ENCODE measurements at places on chromosomes 12 and 14.

GRCh38 chr12:130026608-130027176 is 122.9 kb upstream of the TMEM132D start:
- DNase-seq = no peak

DNA sequence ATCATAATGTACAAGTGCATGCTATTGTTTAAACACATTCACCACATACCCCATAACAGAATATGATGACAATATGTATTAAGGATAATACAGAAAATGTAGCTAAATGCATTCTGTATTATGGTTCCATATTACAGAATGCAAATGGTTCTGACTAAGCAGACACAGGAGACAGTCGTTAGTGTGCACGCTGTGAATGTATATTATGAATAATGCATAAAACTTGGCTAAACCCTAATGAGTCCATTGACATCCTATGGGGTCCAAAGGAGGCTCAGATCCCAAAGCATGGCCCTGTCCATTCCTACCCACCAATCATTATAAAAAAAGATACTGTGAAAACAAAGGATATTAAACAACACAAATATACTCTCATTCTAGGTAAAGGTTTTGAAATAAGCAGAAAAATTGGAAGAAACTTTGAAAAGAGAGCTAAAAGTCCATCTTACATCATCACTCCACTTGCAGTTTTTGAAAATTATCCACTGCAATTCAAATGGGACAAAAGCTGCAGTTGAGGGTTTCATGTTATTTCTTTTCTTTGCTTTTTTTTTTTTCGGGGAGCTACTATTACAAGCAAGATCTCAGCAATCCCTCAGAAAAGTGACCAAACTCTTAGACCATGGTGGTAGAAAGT is 415.1 kb downstream of the BCAT1 start:
- DNase-seq = no peak

DNA sequence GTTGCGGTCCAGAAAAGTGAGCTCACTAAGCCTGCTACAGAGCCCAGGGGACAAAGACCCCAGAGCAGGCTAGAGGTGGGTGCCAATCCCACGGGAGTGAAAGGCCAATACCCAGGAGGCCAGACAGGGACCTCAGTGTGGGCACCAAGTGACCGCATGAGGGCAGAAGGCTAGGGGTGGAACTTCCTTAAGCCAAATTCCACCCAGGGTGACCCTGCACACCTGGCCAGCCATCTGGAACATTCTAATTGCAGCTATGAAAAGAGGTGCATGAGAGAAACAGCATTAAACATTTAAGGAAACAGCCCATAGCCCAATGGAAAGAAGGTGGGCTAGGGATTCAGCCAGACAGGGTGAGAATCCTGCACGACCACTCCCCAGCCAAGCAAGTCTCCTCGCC is 19.4 kb downstream of the GLTP start:
- no peak for DNase-seq

DNA sequence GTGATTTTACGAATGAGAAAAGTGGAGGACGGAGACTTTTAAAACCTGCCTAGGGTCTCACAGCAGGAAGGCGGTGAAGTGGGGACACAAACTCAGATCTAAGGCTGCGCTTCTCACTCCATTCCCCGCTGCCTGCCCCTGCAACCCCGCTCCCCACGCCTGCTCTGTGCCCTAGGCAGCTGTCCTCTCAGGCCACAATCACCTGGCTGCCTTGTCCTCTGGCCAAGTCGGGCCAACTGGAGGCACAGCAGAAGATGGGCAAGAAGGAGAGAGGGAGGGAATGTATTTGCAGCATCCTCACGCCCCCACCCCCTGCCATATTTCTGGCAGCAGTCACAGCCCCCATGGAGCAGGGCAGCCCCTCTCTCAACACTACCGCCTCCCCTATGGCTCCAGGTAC is 94.9 kb downstream of the CHGA start:
- no peak for DNase-seq

- DNase-seq = no peak
Observed at GRCh38 chr14:67428501-67429031, 16.6 kb upstream of the PLEK2 start.

DNA sequence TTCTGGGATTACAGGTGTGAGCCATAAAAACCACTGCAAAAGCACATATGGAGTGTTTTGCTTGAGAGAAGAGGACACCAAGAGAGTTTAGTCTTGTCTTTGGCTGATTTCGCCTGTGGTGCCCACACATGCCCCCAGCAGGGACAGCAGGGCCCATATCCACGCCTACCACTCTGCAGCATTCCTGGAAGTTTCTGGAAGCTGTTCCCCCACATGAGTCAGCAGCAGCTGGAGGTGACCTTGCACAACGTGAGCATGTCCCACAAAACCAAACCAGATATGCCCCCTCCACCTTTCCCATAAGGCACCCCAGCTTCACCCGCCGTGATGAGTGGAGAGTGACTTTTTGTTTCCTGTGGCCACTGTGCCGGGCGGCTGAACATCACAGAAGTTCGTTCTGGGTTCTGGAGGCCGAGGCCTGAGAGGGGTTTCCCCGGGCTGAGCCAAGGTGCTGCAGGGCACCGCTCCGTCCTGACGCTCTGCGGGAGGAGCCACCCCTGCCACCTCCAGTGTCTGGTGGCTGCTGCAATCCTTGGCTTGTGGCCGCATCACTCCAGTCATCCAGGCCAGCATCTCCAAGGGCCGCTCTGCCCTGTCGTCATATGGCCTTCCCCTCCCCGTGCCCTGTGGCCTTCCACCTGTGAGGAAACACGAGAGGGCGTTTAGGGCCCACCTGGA is 4.7 kb downstream of the ASPG start:
- DNase-seq = no peak

DNA sequence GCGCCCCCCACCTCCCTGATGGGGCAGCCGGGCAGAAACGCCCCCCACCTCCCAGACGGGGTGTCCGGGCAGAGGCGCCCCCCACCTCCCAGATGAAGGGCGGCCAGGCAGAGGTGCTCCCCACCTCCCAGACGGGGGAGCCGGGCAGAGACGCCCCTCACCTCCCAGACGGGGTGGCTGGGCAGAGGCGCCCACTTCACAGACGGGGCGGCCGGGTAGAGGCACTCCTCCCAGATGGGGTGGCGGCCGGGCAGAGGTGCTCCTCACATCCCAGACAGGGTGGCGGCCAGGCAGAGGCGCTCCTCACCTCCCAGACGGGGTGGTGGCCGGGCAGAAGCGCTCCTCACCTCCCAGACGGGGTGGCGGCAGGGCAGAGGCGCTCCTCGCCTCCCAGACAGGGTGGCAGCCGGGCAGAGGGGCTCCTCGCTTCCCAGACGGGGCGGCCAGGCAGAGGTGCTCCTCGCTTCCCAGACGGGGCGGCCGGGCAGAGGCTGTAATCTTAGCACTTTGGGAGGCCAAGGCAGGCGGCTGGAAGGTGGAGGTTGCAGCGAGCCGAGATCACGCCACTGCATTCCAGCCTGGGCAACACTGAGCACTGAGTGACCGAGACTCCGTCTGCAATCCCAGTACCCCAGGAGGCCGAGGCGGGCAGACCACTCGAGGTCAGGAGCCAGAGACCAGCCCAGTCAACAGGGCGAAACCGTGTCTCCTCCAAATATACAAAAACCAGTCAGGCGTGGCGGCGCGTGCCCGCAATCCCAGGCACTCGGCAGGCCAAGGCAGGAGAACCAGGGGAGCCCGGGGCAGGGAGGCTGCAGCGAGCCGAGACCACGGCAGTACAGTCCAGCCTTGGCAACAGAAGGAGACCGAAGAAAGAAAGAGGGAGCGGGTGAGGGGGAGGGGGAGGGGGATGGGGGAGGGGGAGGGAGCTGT is 12.9 kb upstream of the PXN start:
- no peak for DNase-seq

DNA sequence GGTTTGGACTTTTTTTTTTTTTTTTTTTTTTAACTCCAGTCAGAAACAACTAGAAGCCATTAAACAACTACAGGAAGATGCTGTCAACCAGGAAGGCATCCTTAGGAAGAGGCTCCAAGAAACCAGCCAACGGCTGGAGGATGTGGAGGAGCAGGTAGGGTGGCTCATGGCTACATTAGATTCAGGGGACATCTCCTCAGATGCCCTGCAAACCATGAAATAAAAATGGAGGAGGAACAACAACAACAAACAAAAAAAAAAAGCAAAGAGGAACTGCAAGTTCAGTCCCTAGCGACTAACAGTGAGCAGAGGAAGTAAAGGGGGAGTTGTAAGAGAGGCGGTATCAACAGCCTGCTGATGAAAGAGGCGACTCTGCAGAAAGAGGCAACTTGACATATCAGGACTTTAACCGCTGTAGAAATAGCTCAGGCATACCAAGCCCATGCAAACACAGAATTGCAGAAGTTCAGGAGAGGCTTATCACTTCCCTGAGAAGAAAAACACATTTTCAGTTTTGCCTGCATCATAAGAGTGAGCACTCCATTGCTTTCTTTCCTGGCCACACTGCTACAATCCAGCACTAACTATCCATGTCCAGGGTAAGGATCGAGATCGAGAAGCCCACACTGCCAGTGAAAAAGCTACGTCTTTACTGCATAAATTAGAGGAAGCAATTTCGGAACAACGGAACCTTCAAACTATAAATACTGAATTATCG is 103.5 kb upstream of the BCAT1 start:
- DNase-seq = no peak

- no peak for DNase-seq
Observed at GRCh38 chr12:18382236-18382885, 121.0 kb downstream of the PIK3C2G start.

- no peak for DNase-seq
Observed at GRCh38 chr14:103741876-103742275, 26.3 kb downstream of the ZFYVE21 start.

GRCh38 chr12:7004287-7004803 is 13.9 kb downstream of the LPCAT3 start:
- no peak for DNase-seq

DNA sequence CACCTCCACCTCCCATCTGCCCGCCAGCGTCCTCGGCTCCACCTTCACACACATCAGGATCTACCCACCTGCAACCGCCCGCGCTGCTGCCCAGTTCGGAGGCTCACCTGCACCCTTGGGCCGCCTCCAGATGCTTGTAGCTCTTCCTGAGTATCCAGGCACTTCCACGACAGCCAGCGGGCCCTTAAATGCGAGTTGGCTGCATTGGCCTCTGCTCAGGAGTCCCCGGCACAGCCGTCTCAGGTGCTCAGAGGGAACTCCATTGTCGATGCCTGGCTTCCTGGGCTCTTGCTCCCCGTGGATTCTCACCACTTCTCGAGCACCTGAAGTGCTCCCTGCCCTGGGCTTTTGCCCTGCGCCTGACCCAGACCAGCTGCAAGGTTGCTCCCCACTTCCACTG is 21.9 kb upstream of the CDCA4 start:
- DNase-seq = no peak

DNA sequence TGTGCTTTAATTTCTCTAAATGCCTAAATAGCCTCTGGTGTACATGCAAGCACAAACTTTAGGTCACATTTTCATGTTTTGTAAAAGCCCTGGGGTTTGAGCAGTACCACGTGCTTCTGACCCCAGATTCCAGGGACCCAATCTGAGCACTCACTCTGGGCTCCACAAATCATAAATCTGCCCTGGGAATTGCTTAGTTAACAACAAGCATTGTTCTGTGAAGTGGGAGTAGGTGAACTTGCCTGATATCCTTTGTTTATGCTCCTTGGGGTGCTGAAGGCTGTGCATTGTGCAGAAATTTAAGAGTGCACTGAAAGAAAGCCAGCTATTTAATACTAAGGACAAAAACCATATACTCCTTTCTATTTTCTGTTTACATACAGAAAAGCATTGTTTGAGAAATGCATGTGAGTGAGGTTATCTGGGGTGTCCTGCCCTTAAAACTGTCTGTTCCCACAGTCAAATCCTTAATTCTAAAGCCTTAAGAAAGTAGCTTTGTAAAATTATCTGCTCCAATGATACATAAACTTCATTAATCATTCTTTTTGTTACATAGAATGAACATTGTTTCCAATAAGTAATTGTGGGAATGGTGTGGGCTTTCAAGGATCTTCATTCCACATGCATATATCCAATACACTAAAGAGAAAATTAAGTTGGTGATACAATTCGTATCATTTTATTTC is 258.6 kb upstream of the NPAS3 start:
- DNase-seq = no peak

Data from stimulated activated CD4-positive, alpha-beta T cell treated with anti-CD3 and anti-CD28 coated beads, Interleukin-1b, Interleukin-23, amount 100 ng/mL, for 1 hour (primary cell).